GM19239 (cell line): ENCODE measurements at places on chromosomes 7 and 10.

- no peak for DNase-seq
These were observed 19.0 kb upstream of the HSPB1 start for GRCh38 chr7:76283254-76284159.

- no peak for DNase-seq
These were observed 23.8 kb upstream of the GTPBP4 start for GRCh38 chr10:964321-964987.

DNA sequence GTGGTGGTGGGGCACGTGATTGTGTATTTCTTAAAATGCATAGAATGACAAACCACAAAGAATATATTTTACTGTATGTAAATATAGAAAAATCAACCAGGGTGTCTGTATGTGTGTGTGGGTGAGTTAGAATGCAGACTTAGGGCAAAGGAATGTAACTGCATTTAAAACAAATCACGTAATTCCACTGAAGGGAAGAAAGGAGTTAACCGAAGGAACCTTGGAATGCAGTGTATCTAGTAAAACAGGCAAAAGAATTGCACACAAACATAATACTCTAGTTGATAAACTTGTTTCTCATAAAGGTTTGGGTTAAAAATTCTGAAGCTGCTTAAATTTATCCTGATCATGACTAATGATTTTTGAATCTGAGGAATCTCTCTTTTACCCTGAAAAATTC is 134.9 kb downstream of the ADRA2A start:
- no peak for DNase-seq

GRCh38 chr7:5681423-5681822 is 100.0 kb downstream of the RNF216 start:
- DNase-seq: no peak

DNA sequence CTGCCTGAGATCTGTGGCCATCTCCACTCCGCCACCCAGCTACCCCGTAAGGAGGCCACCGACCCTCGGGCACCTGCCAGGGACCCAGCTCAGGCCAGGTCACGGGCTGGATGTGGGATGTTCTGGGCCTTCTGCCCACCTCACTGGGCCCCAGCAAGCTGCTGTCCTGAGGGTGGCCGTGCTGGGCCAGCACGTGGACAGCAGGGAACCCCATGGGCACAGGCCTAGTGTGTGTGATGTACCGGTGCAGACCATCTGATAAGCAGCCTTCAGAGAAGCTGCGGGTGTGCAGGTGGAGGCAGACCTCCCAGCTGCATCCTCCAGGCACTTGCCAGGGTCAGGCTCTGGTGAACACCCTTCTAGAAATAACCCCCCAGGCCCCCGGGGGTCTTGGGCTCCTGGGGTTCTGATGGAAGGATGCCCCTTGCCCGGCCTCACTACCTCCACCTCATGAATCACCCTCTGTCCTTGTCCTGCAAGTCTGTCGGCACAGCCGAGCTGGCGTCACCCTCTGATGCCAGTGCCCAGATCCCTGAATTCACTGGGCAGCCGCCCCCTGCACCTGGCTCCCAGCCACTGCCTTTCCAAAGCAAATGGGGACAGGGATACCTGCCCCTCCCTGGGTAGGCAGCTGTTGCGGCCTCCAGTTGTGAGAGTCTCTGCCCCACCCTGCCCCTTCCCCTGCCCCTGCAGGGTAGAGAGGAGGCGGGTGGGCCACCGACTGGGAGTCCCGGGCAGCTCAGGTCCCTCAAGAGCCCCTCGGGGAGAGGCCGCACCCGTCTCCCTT is 139.8 kb downstream of the FAM53B start:
- DNase-seq: no peak

- no peak for DNase-seq
These were observed 101.1 kb upstream of the TARP start for GRCh38 chr7:38374507-38374906.

- no peak for DNase-seq
These were observed 717.8 kb downstream of the SORCS3 start for GRCh38 chr10:105358911-105359310.

- DNase-seq: no peak
These were observed 290.3 kb upstream of the VWC2 start for GRCh38 chr7:49483142-49483541.

GRCh38 chr7:133873631-133874030 is 253.5 kb upstream of the LRGUK start:
- DNase-seq: no peak

- DNase-seq: no peak
These were observed 41.5 kb upstream of the EBLN1 start for GRCh38 chr10:22259280-22259679.

DNA sequence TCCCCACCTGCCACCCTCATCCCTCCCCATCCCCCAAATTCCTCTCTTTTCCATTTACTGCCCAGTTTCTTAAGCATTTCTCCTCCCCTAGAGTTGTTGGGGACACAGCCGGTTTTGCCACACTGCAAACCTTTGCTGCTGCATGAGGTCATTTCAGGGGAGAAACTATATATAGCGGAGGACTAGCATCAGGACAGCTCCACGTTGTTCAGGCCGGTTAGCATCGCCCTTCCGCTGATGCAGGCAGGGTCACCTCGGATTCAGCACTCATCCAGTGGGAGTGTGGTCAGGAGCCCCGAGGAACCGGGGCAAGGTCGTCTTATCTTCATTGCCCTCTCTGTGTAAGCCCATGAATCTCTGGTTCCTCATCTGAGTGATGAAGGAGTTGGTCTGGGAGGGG is 15.6 kb downstream of the UBTD1 start:
- DNase-seq: no peak

DNA sequence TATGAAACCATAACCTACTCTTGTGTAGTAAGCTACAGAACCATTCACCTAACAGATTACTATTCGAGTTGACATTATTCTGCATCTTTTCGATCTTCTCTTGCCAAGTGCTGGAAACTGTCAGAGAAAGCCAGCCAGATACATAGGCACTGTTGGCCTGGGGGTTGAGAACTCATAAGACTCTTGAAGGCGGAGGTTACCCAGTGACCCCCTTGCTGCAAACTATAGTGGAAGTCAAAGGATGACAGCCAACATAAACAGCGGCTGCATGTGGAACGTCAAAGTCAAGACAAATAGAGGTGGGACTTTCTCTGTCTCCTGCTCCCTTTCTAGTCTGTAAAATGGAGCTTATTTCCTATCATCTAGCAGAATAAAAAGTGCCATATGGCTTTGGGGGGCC is 394.2 kb downstream of the LRMDA start:
- DNase-seq: no peak

- DNase-seq: no peak
These were observed 650 bp upstream of the ZFAND2A start for GRCh38 chr7:1160670-1161021.
